Occipital lobe (tissue), 3 donors: ENCODE measurements at places on chromosomes 7 and 10. TPM values are rescaled to one million over a fixed set of nuclear protein-coding genes. Genes with fewer than 3 reads are reported as not detected.

- no peak for DNase-seq
Measured at GRCh38 chr7:46198701-46199100, 277.6 kb upstream of the IGFBP3 start.

DNA sequence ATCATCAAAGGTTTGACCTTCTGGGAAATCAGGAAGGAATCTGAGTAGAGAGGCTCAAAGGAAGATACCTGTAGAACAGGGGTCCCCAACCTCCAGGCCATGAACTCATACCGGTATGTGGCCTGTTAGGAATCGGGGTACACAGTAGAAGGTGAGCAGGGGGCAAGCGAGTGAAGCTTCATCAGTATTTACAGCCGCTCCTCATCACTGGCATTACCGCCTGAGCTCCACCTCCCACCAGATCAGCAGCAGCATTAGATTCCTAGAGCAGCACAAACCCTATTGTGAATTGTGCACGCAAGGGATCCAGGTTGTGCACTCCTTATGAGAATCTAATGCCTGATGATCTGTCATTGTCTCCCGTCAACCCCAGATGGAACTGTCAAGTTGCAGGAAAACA lies 158.5 kb upstream of the CACNA2D1 start:
- no peak for DNase-seq

- no peak for DNase-seq
Measured at GRCh38 chr7:123789206-123789784, 40.5 kb upstream of the WASL start.

GRCh38 chr7:109964780-109965179 lies 1126.1 kb upstream of the LRRN3 start:
- no peak for DNase-seq

GRCh38 chr7:98985406-98985805 lies 107.1 kb downstream of the TRRAP start:
- DNase-seq, result no peak

Gene NME8
- not detected for total RNA-seq

GRCh38 chr10:11553773-11554381 lies 57.6 kb downstream of the USP6NL start:
- no peak for DNase-seq

Gene CDK14
- total RNA-seq, result 123 TPM

Gene LRIT1
- not detected for total RNA-seq

DNA sequence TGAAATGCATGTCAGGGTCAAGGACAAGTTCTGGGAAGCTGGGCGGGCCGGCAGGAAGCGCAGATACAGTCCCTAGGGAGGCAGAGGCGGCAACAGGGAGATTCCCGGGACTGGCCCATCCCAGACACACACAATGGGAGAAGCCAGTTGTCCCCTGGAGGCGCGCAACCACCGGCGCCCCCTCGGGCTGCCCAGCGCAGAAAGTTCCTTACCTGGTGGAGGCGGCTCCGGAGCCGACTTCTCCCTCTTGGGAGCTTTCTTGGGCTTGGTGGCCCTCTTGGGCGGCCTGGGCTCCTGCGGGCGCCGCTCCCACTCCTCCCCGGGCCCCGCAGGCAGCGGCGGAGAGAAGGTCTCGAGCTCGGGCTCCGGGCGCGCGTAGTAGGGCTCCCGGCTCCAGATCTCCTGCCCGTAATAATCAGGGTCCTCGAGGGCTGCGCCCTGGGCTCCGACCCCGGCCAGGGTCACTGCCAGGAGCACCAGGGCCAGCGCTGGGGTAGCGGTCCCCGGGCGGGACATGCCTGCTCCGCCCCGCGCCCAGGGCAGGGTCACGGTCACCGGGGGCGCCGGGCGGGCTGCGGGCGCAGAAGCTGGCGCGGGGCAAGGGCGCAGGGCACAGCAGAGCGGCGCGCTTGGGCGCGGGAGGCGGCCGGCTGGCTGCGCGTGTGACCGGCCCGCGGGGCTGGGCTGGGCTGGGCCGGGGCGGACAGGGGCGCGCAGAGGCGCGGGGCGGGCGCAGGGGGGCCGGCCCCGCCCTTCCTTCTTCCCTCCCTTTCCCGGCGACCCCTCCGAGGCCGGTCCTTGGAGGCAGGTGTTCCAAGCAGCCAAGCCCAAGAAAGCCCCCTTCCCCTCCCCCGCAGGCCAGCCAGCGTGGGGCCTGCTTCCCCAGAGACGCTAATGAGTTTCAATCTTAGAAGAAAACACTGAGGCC lies at the start of gene CPXM2:
Gene CPXM2, minus strand, starts transcription at position 664 of the 928 bp plus-strand sequence. Its CDS starts 148 bp downstream, at position 516.
- DNase-seq, result no peak

Gene PNLIPRP2
- total RNA-seq, result not detected
